ENCODE measurements at places on chromosomes 16 and 17. TPM values are rescaled to one million over a fixed set of nuclear protein-coding genes. Genes with fewer than 3 reads are reported as not detected.

PLA2G10 gene
- total RNA-seq = 5.6 TPM

NHERF1 gene
- 58.2 TPM for total RNA-seq

GJD3 gene
- total RNA-seq = 3.6 TPM

HBM gene
- total RNA-seq = 45.7 TPM

SDR42E2 gene
- 0.64 TPM for total RNA-seq

OR4D1 gene
- 0.09 TPM for total RNA-seq

MT1F gene
- 3.6 TPM for total RNA-seq

ARHGDIA gene
- total RNA-seq = 118 TPM

SDR42E1 gene
- total RNA-seq = 5.7 TPM

COPZ2 gene
- 6.8 TPM for total RNA-seq

RNF43 gene
- 32.9 TPM for total RNA-seq

NLE1 gene
- total RNA-seq = 15.2 TPM

SLFN14 gene
- total RNA-seq = 2.3 TPM

SCNN1B gene
- total RNA-seq = 16.4 TPM

EPOP gene
- 2.8 TPM for total RNA-seq

HEXIM1 gene
- 25.3 TPM for total RNA-seq

DRC3 gene
- total RNA-seq = 29.5 TPM

ZNF23 gene
- 14.5 TPM for total RNA-seq

ZNF598 gene
- 13.9 TPM for total RNA-seq

NDUFAF8 gene
- total RNA-seq = 12.7 TPM

IL17C gene
- not detected for total RNA-seq

PAQR4 gene
- 21.3 TPM for total RNA-seq

CACNG4 gene
- 5.4 TPM for total RNA-seq

MT1E gene
- total RNA-seq = 22.1 TPM

SLC13A2 gene
- total RNA-seq = not detected

CACNG1 gene
- not detected for total RNA-seq

NDUFAB1 gene
- 67.4 TPM for total RNA-seq

HBA2 gene
- total RNA-seq = 671 TPM

PDXDC1 gene
- total RNA-seq = 88.1 TPM

ITGB3 gene
- total RNA-seq = 9.6 TPM
